ENCODE measurements at places on chromosomes 2 and 18.

DNA sequence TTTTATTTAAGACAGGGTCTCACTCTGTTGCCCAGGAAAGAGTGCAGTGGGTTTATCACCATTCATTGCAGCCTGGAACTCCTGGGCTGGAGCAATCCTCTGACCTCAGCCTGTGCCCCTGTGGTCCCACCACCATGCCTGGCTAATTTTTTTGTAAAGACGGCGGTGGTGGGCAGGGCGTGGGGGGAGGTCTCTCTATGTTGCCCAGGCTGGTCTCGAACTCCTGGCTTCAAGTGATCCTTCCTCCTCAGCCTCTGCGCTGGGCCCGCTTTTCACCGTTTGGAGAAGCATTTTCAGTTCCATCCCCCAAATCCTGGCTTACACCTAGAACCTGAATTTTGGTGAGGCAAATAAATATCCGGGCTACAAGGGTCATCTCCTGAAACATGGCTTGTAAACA, 1.4 kb upstream of the ATP5F1A start:
- H3K4me3 ChIP-seq = no peak overlapping the region
- H3K27ac ChIP-seq = no peak overlapping the region
- peaks cover 35% of the 10 kb centered on the region for H3K4me1 ChIP-seq
- H3K36me3 ChIP-seq = no peaks in the 10 kb centered on the region
- no peaks in the 10 kb centered on the region for H3K27me3 ChIP-seq

DNA sequence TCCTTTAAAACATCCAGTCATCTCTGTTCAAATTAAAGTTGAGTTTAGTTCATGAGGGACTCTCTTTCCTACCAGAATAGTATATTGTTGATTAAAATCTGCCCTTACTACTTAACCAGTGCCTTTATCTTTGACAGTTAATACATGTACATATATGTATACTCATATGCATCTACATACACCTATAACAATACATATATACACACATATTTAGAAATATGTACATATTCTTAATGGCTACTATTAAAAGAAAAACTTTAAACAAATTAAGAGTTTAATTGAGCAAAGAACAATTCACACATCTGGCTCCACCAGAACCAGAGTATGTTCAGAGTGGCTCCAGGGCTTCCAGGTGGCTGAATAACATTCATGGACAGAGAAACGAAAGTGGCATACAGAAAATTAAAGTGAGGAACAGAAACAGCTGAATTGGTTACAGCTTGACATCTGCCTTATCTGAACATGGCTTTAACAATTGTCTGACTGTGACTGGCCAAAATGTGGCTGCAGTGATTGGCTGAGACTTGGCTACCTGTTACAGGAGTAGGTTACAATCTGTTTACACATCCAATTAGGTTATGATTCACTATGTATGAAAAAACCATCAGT, 38.8 kb downstream of the ZNF519 start:
- no peaks in the 10 kb centered on the region for H3K4me1 ChIP-seq
- DNase-seq = no peak
- no peaks in the 10 kb centered on the region for H3K36me3 ChIP-seq

- no peaks in the 10 kb centered on the region for H3K36me3 ChIP-seq
- no peak overlapping the region for H3K4me3 ChIP-seq
- no peaks in the 10 kb centered on the region for H3K4me1 ChIP-seq
- no peaks in the 10 kb centered on the region for H3K27me3 ChIP-seq
- H3K27ac ChIP-seq = no peak overlapping the region
Measured at GRCh38 chr2:128682266-128682665, 363.6 kb upstream of the HS6ST1 start.

DNA sequence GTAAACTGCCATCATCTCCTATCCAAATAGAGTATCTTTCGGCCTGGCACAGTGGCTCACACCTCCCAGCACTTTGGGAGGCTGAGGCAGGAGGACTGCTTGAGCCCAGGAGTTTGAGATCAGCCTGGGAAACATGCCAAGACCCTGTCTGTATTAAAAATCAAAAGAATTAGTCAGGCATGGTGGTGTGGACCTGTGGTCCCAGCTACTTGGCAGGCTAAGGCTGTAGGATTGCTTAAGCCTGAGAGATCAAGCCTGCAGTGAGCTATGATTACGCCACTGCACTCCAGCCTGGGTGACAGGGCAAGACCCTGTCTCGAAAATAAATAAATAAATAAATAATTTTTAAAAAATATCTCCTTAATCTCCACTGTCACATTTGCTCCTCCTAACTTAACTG, 14.7 kb upstream of the ARPC2 start:
- H3K27ac ChIP-seq = no peak overlapping the region
- H3K27me3 ChIP-seq = no peaks in the 10 kb centered on the region
- H3K36me3 ChIP-seq = no peaks in the 10 kb centered on the region
- H3K4me3 ChIP-seq = no peak overlapping the region
- no peaks in the 10 kb centered on the region for H3K4me1 ChIP-seq

GRCh38 chr2:215590010-215590745, 154.3 kb upstream of the FN1 start:
- no peak overlapping the region for H3K27ac ChIP-seq
- H3K4me1 ChIP-seq = no peaks in the 10 kb centered on the region
- H3K27me3 ChIP-seq = no peaks in the 10 kb centered on the region
- DNase-seq = no peak
- no peaks in the 10 kb centered on the region for H3K36me3 ChIP-seq

GRCh38 chr18:58309610-58310239, 265.7 kb downstream of the NEDD4L start:
- H3K36me3 ChIP-seq = no peaks in the 10 kb centered on the region
- peaks cover 48% of the 10 kb centered on the region for H3K4me1 ChIP-seq
- peak; percentile 74 for DNase-seq

- H3K27ac ChIP-seq = no peak overlapping the region
- no peaks in the 10 kb centered on the region for H3K36me3 ChIP-seq
Measured at GRCh38 chr2:23367760-23368159, 17.2 kb upstream of the KLHL29 start.

- H3K36me3 ChIP-seq = no peaks in the 10 kb centered on the region
- H3K27me3 ChIP-seq = no peaks in the 10 kb centered on the region
- H3K4me3 ChIP-seq = no peak overlapping the region
- H3K27ac ChIP-seq = no peak overlapping the region
Measured at GRCh38 chr2:18800240-18800971, 211.0 kb upstream of the NT5C1B start.

GRCh38 chr2:28602751-28603639, 107.1 kb downstream of the PLB1 start:
- DNase-seq = no peak
- H3K36me3 ChIP-seq = no peaks in the 10 kb centered on the region
- H3K4me1 ChIP-seq = peaks cover 15% of the 10 kb centered on the region
- no peaks in the 10 kb centered on the region for H3K27me3 ChIP-seq
- peak overlapping the region; percentile 80 for H3K27ac ChIP-seq
- no peak overlapping the region for H3K4me3 ChIP-seq

DNA sequence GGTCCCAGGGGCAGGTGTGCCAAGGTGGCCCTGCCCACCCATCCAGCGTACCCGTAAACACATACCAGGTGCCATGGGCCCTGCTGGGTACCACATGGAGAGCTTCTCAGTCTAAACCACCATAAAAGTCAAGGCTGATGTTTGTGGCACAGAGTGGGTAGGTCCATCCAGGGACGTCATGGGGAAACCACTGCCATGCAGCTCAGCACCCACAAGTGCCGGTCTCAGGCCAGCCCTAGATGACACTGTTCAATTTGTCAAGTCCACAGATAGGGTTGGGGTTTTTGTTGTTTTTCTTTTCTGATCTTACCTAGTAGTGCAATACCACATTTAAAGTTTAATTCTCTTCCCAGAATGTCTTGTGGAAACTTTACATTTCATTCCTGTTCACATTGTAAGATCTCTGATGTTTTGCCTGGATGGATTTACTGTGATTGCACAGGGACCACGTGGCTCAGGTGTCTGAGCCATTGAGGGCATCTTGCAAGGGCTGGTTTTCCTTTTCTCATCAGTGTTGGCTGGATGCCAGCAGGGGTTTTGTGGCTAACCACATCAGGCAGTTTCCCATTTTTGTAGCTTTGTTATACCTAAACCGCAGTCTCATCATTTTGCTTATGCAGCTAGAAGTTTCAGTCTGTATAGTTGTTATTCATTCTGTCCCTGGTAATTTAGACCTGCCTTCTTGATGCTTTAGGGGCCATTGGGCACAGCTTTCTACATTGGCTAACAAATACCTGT, 64.7 kb downstream of the STK25 start:
- H3K27ac ChIP-seq = no peak overlapping the region
- peaks cover 22% of the 10 kb centered on the region for H3K36me3 ChIP-seq
- H3K27me3 ChIP-seq = no peaks in the 10 kb centered on the region

- H3K4me3 ChIP-seq = no peak overlapping the region
- H3K27me3 ChIP-seq = no peaks in the 10 kb centered on the region
- H3K4me1 ChIP-seq = no peaks in the 10 kb centered on the region
- no peak for DNase-seq
Measured at GRCh38 chr18:80188643-80189530, 58.4 kb downstream of the PARD6G start.

DNA sequence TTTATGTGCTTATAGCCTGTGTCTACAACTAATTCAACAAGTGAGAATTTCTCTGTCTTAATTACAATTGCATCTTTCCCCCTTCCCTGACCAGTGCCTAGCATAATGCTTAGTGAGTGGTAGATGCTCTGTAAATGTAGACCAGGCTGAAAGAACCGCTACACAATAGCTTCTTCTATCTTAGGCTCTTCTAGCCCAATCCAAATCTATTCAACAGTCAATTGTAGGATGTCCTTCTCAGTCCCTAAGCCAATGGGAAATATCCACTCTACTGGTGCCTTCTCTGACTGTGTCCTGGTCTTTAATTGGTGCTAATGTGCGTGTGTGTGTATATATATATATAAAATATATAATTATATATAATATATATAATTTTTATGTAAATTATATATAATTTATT, 34.1 kb upstream of the GCC2 start:
- no peaks in the 10 kb centered on the region for H3K4me1 ChIP-seq
- H3K27me3 ChIP-seq = no peaks in the 10 kb centered on the region
- H3K36me3 ChIP-seq = no peaks in the 10 kb centered on the region

- no peak for DNase-seq
- no peaks in the 10 kb centered on the region for H3K27me3 ChIP-seq
- H3K36me3 ChIP-seq = no peaks in the 10 kb centered on the region
- peaks cover 13% of the 10 kb centered on the region for H3K4me1 ChIP-seq
Measured at GRCh38 chr2:231197706-231198290, 633 bp upstream of the ARMC9 start.

DNA sequence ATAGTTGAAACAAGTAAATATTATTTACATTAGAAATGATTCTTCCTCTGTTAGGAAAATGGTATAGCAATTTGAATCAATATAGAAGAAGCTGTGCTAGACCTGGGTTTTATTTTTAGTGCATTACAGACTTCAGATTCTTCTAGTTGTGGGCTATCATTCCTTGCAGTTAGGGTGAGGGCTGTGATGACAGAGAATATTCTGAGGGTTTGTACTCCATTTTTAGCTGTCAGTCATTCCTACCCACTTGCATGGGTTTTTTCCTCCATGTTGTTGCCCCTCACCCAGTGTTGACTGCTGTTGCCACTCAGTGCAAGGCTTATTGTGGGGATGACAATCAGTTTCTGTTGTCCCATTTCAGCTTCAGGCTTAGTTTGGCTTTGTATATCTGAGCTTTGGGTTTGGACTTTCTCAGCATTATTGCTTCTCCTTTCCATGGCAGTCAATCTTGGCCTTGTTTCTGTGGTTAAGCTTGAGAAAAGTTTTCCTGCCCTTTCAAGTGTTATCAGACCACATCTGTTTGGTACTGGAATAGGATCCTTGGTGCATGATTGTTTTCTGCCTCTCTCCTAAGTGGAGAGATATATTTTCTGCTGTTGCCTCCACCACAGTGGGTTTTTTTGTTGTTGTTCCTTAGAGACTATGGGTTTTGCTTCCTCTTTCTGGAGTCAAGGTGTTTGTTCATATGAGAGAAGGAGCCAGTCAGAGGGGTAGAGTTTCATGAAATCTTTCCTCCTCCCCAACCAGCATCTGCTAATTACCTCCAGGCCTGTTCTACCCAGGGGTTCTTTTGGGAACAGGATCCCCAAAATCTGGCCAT, 312.7 kb upstream of the CWC22 start:
- DNase-seq = no peak
- H3K36me3 ChIP-seq = no peaks in the 10 kb centered on the region
- no peaks in the 10 kb centered on the region for H3K27me3 ChIP-seq
- H3K4me1 ChIP-seq = no peaks in the 10 kb centered on the region
- no peak overlapping the region for H3K27ac ChIP-seq
- no peak overlapping the region for H3K4me3 ChIP-seq

GRCh38 chr18:64167408-64167925, 18.6 kb upstream of the LINC00305 start:
- H3K4me3 ChIP-seq = no peak overlapping the region
- H3K27me3 ChIP-seq = no peaks in the 10 kb centered on the region
- H3K27ac ChIP-seq = no peak overlapping the region
- no peaks in the 10 kb centered on the region for H3K36me3 ChIP-seq
- no peaks in the 10 kb centered on the region for H3K4me1 ChIP-seq

DNA sequence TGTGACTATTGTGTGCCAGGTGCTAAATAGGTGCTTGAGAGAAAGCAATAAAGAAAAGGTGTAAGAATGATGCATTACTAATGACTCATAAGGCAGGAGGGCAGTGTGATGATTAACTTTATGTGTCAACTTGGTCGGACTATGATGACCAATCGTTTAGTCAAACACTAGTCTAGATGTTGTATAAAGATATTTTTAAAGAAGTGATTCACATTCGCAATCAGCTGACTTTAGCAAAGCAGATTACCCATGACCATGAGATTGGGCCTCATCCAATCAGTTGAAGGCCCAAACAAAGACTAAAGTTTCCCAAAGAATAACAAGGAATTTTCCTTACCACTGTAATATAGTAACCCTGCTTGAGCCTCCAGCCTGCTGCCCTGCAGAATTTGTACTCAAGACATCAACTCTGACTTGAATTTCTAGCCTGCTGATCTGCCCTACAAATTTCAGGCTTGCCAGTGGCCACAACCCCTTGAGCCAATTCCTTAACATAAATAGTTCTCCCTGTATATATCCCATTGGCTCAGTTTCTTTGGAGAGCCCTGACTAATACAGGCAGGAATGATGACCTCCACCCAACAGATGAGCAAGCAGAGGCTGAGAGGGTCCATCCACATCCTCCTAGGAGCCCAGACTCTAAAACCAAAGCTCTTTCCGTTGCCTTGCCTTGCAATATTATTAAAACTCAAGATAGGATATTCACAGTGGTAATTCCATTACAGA, 132.6 kb downstream of the ACTR3 start:
- no peaks in the 10 kb centered on the region for H3K27me3 ChIP-seq
- no peak overlapping the region for H3K4me3 ChIP-seq
- no peak overlapping the region for H3K27ac ChIP-seq
- DNase-seq = no peak

GRCh38 chr18:10317864-10318690, 136.4 kb upstream of the APCDD1 start:
- no peak overlapping the region for H3K27ac ChIP-seq
- no peaks in the 10 kb centered on the region for H3K36me3 ChIP-seq
- peaks cover 4% of the 10 kb centered on the region for H3K4me1 ChIP-seq
- H3K27me3 ChIP-seq = no peaks in the 10 kb centered on the region
- DNase-seq = no peak
- no peak overlapping the region for H3K4me3 ChIP-seq

- no peak overlapping the region for H3K4me3 ChIP-seq
- no peaks in the 10 kb centered on the region for H3K27me3 ChIP-seq
- no peak overlapping the region for H3K27ac ChIP-seq
- no peaks in the 10 kb centered on the region for H3K4me1 ChIP-seq
Measured at GRCh38 chr2:102480285-102481195, 7.5 kb downstream of the SLC9A4 start.

Measured in upper lobe of left lung (tissue), 6 donors.